ENCODE measurements at places on chromosomes 7 and 10. TPM values are rescaled to one million over a fixed set of nuclear protein-coding genes. Genes with fewer than 3 reads are reported as not detected.

The LARP4B gene
- 57.8 TPM for total RNA-seq

The NUTM2B gene
- total RNA-seq, result 0.71 TPM

The EMX2 gene
- total RNA-seq, result 3.6 TPM

The FAM170B gene
- total RNA-seq, result not detected

The STEAP1B gene
- total RNA-seq, result 2.5 TPM

DNA sequence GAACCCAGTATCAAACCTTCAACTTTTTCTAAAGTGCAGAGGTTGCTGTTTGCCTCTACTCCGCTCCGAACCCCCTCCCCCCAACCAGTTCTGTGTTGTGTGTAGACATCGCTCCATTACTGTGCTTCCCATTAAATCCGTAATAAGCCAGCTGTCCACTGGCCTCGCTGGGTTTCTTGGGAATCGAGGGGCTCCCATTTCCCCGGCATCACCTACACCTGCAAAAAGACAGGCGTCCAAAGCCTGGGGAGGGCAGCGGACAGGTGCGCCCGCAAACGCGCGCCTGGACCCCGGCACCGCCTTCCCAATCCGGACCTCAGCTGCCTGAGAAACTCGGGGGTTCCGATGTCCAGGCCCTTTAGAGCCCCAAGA, 631 bp downstream of the RTKN2 start:
- DNase-seq, result no peak

DNA sequence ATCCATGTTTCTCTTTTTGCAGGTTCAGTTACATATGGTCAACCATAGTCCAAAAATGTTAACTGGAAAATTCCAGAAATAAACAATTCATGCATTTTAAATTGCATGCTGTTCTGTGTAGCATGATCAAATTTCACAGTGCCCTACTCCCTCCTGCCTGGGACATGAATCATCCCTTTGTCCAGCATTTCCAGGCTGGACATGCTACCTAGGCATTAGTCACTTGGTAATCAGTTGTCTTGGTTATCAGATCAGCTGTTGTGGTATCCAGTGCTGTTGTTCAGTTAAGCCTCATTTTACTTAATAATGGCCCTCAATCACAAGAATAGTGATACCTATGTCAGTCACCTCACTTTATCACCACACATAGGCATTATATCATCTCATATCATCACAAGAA, 7.3 kb upstream of the PNLIP start:
- DNase-seq, result no peak

DNA sequence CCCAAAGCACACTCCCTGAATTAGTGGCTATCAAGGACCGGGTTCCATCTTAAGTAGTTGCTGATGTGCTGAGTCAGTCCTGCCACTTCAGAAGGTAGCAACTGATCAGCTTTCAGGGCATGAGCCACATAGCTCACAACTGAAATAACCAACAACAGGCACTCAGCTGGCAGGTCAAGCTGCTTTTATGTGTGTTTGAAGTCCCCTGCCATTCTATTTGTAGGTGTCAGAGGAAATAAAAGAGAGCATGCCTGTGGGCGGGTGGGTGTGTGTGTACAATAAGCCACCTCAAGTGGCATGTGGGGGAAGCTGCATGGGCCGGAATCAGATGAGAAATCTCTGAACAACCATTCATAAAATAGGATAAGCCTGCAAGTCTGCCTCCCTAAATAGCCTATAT, 114.3 kb upstream of the YAE1 start:
- no peak for DNase-seq

DNA sequence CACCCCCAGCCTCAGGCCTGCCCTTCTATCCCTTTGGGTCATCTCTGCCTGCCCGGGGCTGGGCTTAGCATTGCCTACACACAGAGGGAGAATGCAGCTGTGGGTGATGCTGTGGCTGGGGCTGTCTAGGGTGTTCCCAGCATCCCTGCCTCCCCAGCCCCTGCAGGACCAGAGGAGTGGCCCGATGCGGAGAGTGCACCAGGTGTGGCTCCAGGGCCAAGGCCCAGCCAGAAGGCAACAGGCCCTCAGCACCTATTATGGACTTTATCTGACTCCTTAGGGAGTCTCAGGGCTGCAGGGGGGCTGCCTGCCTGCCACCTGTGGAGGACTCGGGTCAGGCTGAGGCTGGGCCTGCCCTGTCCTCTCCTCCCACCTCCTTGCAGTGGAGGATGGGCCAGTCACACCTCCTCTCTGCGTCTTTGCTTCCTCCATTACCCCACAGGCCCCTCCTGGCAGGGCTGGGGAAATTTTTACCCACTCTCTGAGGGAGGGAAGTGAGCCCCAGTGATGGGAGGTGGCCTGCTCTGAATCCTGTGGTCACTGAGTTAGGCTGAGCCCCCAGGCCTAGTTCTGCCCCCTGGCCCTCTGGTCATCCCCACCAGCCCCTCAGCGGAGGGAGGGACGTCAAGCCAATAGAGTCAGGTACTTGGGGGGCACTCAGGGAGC, 92.9 kb upstream of the PCBD1 start:
- DNase-seq, result peak; percentile 65

GRCh38 chr10:101710059-101710695, 15.2 kb upstream of the FBXW4 start:
- DNase-seq, result no peak

- DNase-seq, result peak; percentile 100
Observed at GRCh38 chr7:1459512-1459892, 232 bp upstream of the MICALL2 start.

GRCh38 chr10:90087197-90088023, 386.0 kb downstream of the KIF20B start:
- no peak for DNase-seq

DNA sequence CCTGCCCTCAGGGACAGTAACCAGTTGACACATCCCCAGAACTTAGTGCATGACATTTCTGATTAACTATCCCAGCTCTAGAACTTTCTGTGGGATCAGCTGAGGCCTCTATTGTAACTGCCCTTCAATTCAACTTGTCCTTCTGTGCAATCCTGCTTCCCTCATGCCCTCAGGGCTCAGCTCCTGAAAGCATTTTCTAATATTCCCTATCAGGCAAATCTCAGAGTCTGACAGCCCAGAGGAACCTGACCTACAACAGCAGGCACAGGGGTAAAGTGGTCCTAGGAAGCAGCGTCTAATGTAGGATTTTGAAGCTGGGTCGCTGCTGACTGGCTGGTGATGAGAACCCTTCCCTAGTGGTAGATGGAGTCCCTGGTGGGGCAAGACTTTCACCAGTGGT, 13.6 kb upstream of the STN1 start:
- no peak for DNase-seq

- no peak for DNase-seq
Observed at GRCh38 chr7:74216361-74216761, 6.6 kb downstream of the LAT2 start.

GRCh38 chr7:114417290-114417689, 2.7 kb downstream of the FOXP2 start:
- DNase-seq, result no peak

GRCh38 chr7:19369806-19370205, 224.6 kb upstream of the FERD3L start:
- no peak for DNase-seq

DNA sequence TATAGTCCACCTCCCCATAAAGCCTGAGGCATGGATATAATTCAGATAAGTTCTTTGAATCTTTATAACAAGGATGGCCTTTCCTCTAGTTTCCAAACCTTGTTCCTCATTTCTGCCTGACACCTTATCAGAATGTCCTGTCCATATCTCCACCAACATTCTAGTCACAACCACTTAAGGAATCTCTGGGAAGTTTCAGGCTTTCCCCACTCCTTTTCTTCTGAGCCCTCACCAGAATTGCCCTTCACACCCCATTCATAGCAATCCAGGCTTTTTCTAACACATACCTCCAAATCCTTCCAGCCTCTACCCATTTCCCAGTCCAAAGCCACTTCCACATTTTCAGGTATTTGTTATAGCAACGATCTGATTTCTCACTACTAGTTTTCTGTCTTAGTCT, 18.0 kb upstream of the DIP2C start:
- no peak for DNase-seq

DNA sequence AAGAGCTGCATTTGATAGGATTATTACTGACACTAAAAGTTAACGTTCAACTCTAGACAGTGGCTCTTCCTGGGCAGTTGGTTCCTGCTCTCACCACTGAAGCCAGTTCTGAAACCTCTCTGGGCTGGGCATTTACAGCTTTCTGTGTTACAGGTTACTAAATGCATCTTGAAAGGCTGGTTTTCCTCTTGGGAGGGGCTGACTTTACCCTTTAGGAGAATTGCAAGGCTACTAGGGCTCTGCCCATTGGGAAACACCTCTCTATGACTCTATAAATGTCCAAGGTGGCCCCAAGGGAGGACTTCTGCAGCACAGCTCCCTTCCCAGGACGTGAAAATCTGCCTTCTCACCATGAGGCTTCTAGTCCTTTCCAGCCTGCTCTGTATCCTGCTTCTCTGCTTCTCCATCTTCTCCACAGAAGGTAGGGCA, at the start of gene GPR15LG:
Gene GPR15LG, plus strand, starts transcription at position 301 of the 429 bp plus-strand sequence. Its CDS starts 51 bp downstream, at position 352.
- DNase-seq, result no peak

DNA sequence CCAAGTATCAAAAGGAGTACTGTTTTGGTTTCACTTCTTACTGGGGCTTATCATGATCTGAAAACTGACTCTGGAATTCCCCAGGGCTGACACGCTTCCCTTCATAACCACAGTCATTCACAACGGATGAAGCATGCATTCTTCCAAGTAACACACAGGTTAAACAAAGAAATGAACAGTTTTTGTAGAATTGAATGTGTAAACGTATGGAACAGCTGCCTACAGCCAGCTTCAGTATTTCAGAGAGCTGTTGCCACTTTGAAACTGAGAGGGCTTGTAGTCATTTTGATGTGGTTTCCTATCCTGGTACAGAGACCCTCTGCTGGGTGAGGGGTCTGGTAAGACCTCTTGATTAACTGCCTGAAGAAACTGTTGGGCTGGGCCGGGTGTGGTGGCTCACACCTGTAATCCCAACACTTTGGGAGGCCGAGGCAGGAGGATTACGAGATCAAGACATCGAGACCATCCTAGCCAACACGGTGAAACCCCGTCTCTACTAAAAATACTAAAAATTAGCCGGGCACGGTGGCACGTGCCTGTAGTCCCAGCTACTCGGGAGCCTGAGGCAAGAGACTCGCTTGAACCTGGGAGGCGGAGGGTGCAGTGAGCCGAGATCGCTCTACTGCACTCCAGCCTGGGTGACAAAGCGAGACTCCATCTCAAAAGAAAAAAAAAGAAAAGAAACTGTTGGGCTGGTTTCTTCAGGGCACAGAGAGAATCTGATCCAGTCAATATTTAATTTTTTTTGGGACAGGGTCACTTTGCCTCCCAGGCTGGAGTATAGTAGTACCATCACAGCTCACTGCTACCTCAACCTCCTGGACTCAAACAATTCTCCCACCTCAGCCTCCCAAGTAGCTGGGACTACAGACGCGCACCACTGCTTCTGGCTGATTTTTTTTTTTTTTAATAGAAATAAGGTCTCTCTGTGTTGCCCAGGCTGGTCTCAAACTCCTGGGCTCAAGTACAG, 4.7 kb downstream of the NFE2L3 start:
- DNase-seq, result no peak

- no peak for DNase-seq
Observed at GRCh38 chr10:89093728-89094127, 103.1 kb downstream of the FAS start.

GRCh38 chr7:149422162-149422913, 38.5 kb downstream of the ZNF777 start:
- DNase-seq, result peak; percentile 89

DNA sequence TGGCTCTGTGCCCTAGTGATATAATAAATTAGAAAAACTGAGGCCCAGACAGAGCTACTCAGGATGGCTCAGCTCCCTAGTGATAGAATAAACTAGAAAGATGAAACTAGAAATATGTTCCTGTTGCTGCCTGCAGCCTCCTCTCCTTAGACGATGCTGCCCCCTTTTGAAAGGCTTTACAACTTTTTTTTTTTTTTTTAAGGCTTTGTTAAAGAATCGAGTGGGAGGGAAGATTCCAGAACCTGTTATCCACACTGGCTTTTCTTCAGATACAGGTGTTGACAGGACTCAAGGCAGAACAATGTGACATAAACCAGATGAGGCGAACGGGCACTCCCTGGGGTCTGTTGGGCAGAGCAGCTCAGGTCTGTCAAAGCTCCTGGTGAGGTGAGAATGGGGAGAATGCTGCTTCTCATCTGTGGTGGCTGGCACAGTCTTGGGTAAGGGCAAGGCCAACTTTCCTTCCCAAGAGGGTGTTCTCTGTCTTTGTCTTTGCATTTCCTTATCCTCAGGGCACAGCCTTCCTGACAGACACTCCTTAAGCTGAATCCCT, 175.1 kb downstream of the COBL start:
- no peak for DNase-seq

DNA sequence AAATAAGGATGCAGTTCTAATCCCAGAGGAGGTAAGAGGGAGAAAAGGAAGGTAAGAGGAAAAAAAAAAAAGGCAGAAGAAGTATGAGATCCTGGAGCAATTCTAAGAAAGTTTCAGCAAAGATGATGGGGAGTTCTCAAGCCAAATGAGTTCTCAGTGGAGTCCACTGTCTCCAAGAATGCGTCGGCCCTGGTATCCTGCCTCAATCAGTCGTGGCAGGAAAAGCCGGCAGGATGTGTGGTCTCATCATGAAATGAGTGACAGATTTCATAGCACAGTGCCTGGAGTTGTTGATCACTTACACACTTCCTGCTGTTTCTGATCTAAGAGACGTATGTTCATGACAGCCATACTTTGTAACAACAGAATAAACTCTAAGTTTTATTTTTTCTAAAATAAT, 554.9 kb downstream of the NXPH1 start:
- no peak for DNase-seq

DNA sequence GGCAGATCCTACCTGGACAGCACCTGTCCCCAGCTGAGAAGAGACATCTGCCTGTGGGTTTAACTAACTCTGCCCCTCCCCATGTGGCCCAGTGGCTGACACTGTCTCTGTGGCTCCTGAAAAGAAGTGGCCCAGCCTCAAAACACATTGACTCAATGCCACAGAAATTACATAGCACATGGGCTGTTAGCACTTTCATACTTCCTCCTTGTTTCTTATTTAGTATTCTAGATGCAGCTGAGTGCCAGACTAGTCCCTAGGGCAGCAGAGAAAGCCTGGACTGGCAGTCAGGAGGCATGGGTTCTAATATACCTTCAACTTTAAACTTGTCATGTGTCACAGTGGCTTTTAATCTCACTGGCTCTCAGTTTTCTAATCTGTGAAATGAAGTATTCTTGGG, 171.0 kb downstream of the TRIL start:
- no peak for DNase-seq

- DNase-seq, result peak; percentile 92
Observed at GRCh38 chr10:114634609-114634979, 23.5 kb downstream of the ABLIM1 start.

DNA sequence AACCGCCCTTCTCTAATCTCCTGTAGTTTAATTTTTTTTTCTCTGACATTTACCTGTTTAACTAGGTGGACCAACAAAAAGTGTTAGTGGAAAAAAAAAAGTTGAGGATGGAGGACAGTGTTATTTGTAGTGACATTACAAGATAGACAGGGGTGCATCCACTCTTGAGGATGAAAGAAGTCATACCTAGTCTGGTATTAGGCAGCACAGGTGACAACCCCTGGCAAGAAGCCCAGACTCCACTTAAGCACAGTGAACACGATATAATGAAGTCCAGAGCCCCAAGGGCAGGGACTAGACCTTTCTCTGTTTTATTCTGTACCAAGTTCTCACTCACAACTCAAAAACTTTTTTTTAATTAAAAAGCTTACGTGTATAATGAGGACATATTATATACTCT, 268.4 kb downstream of the GPR37 start:
- no peak for DNase-seq

- no peak for DNase-seq
Observed at GRCh38 chr10:80477813-80478212, 23.7 kb downstream of the TSPAN14 start.

- no peak for DNase-seq
Observed at GRCh38 chr10:132417957-132418441, 21.0 kb downstream of the PWWP2B start.

Measured in posterior vena cava (tissue), 2 donors.